ENCODE measurements at places on chromosomes 3 and 15.

DNA sequence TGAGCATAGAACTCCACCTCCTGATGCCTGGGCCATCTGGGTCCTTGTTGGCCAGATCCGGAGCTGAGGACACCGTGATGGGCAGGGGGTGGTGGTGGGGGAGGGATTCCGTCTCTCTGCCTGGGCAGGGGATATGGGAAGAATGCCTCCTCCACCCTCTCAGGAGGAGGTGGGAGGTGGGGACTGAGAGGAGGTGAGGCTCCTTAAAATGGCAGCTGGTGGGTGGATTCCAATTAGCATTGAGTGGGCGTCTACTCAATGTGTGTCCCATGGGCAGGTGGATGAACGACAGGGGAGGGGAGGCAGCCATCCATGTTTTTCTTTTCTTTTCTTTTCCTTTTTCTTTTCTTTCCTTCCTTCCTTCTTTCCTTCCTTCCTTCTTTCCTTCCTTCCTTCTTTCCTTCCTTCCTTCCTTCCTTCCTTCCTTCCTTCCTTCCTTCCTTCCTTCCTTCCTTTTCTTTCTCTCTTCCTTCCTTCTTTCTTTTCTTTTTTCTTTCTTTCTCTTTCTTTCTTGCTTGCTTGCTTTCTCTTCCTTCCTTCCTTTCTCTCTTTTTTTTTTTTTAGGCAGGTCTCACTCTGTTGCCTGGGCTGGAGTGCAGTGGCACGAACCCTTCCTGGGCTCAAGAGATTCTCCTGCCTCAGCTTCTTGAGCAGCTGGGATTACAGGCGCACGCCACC lies 5.0 kb downstream of the SLC28A1 start:
- no peak for DNase-seq

DNA sequence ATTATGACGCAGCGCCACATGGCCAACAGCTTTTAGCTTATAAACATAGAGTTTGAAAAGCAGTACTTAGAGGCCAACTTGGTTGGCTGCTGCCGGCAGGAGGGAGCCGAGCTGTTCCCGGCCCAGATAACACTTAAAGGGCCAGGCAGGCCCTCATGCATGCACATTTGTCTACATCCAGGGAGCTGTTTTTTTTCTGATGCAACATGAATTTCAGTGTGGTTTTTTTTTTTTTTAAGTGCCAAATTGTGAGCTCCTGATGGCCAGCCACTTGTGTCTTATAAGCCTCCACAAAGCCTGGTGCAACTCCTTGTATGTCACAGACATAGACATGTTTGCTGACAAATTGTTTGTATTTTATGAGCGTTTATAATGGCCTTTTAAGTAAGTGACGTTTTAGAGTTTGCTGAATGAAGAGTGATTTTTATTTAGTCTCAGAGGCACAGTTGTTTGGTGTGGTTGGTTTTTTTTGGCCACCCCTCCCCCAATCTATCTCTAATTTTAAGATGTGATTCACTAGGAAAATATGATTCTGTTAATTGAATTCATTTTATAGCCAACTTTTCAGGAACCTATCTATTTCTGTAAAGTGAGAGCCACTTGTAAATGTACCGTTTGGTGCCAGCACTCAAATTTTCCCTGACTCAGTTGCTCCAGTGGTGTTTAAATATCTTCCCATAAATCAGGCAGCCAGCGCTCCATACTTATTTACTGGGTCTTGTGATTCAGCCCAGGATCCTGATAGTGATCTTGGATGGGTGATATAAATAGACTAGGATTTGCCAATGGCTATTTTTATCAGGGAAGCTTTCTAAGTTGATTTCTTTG lies 134.3 kb downstream of the VGLL4 start:
- DNase-seq = no peak

DNA sequence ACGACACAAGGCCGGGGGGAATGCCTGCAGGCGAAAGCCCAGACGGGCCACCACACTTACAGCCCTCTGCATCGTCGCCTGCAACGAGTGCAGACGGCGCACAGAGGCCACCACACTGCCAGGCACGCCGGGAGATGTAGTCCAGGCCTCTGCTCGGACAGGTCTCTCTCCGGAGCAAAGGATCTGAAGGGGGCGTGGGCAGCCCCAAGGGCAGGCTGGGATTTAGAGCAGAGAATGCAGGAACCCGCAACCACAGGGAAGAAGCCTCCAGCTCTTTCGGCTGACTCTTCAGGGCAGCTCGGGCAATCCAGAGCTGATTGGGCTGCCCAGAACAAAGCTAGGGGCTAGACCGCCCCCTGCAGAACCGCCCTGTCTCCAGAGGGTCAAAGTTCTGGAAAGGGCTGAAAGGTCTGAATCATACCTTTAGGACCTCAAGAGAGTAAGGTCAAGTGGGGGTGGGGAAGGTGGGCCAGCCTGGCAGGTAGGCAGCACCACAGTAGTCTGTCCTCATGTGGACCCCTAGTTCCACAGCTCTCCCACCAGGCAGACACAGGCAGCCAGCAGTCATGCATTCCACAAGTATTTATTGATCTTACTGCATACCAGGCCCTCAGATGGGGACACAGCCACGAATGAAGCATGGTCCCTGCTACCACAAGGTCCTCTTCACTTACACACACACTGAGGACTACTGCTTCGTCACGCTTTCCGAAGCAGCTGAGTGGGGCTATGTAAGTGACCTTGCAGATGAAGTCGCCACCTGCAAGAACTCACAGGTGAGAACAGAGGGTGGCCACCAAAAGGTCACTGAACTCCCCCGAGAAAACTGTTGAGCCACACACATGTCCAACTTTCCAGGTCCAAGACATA lies at the start of gene AMT:
Gene AMT (minus strand): TSS at position 95 of the 870 bp plus-strand sequence. CDS start 23 bp downstream, at position 72.
- DNase-seq = no peak

DNA sequence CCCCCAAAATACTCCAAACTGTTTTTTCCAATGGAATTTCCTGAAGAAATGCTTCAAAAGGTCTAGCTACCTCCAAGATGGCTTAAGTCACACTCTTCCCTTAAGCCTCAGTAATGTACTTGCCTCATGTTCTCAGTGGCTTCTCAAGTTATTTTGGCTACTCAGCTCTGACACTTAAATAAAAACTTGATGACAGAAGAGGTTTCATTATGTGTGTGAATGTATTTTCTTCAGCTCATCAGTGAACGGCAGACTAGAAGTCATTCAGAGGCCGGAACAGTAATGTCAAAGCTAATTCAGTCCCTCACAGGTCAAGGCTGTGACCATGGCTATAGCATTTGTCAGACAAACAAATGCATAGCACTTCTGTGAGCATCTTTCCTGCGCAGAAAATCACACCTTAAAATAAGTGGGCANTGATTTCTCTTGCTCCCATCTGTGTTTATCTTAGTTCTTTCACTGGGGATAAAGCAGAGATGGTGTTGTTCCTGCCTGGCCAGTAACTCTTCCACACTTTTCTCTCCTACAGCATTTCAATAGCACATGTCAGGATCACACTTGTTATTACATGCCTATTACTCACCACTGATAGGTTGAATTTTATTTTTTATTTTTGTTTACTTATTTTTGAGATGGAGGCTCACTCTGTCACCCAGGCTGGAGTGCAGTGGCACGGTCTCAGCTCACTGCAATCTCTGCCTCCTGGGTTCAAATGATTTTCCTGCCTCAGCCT lies 68.5 kb upstream of the PLCL2 start:
- no peak for DNase-seq

GRCh38 chr3:194983121-194983520 lies 287.8 kb downstream of the XXYLT1 start:
- no peak for DNase-seq

GRCh38 chr3:53083521-53083920 lies 37.6 kb upstream of the SFMBT1 start:
- no peak for DNase-seq

GRCh38 chr3:56788521-56788920 lies 13.2 kb downstream of the ARHGEF3 start:
- no peak for DNase-seq

GRCh38 chr3:42755681-42756578 lies 17.1 kb downstream of the CCDC13 start:
- no peak for DNase-seq

DNA sequence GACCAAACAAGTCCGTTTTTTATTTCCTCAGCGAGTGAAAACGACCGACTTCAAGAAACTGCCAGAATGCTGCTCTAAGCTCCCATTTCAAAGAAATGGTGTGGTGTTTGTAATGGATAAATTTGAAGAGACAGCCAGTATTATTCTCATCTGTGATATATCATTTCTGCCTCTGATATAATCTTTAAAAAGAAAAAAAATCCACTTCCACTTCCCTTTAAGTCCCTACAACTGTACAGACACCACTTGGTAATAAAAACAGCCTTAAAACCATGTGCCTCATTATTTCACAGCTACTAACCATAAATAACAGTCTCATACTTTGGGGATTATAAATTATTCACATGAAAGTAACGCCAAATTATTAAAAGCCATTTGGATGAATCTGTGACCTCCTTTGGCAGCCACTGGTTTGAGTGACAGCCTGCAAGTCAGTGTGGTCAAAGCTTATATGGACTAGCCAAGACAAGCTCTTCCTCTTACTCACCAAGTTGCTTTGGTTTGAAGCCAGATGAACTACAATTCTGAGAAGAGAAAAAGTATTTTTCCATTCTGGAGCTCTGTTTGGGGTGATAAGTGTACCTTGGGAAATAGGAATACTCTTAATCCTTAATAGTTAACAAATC lies 168.0 kb downstream of the SHOX2 start:
- DNase-seq = no peak

GRCh38 chr15:99412626-99413025 lies 153.2 kb upstream of the MEF2A start:
- no peak for DNase-seq

DNA sequence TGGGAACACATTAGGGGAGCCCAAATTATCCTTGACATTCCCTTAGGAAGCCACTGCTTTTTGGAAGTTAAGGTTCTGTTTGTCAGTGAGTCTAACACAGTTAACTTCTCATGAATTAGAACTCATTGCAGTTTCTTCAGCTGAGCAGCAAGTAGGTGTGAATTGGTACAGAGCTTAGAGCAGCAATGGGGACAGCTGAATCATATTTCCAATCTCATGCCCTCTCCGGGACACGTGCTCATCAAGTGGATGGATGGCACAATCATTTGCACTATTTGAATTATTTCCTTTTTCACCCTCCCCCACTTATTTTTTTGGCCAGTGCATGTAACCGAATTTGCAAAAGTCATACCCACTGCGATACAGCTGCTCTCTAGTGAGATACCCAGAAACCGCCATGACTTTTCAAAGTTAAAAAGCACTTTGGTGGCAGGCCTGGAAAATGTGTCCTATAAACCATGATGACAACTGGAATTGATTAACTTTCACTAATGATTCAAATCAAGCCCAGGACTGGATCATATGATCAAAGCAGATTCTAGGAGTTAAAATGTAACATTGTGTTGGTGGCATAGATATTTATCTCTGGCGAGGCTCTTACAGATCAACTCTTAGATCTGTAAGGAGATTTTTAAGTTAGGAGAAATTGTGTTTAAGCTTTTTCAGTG lies 76.4 kb downstream of the EBLN2 start:
- DNase-seq = no peak

DNA sequence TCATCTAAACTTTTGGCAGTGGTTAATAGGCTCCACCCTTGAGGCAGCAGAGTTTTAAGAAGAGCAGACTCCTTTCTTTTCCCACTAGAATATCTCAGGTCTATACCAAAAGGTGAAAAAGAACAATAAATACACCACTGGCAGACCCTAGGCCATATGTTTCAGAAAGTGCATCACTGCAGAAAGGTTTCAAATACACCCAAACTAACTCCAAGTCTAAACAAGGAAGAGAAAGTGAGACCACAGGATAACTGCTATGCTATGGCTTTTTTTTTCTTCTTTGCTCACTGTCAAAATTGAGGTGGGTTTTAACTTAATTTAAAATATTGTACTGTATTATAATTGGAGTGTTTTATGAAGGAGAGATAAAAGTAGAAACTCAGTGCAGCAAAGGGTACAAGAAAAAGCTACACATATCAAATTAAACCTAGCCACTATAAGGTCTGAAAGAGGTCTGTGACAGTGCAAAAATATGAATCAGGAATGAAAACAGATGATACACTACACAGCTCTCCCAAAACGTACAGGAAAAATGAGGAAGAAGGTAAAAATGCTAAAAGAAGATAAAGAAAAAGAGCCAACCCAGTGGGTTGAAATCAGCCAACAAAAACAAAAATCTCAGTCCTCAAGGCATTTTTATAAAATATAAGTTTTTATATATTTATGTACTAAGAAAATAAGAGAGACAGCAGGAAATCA lies 8.4 kb downstream of the SNX4 start:
- DNase-seq = no peak

DNA sequence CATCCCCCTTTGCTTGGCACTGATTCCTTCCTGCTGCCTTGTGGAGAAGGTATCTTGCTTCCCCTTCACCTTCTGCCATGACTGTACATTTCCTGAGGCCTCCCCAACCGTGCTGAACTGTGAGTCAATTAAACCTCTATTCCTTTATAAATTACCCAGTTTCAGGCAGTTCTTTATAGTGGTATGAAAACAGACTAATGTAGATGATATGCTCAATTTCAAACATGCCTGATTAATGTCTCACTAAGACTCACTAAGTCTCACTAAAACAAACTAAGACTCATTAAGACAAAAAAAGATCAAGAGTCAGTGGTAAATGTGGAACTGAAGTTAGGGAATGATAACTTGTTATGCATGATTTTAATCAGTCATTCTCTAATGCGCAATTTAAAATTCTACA lies 606.6 kb downstream of the RBMS3 start:
- DNase-seq = no peak

DNA sequence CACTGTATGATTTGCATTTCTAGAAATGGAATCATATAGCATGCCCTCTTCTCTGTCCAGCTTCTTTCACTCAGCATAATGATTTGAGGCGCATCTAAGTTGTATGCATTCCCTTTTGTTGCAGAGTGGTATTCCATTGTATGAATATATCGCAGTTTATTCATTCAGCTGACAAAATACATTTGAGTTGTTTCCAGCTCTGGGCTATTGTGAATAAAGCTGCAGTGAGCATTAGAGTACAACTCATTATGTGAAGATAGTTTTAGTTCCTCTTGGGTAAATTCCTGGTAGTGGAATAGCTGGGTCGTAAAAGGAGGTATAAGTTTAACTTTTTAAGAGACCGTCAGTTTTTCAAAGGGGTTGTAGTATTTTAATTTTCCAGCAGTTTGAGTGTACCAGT lies 38.5 kb upstream of the POLR2M start:
- no peak for DNase-seq

DNA sequence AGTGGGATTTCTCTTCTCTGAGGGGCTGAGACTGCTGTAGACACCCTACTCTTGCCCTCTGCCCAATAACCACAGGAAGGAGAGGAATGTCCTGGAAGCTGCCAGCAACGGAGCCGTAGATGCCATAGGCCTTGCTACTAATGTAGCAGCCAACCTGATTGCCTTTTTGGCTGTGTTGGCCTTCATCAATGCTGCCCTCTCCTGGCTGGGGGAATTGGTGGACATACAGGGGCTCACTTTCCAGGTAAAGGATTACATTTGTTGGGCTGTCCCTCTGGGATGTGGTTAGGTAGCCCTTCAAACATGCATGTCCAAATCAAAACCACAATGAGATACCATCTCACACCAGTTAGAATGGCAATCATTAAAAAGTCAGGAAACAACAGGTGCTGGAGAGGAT lies 16.1 kb downstream of the SLC28A2 start:
- no peak for DNase-seq

- DNase-seq = no peak
Observed at GRCh38 chr3:62479326-62479725, 106.0 kb upstream of the FEZF2 start.

GRCh38 chr3:183210862-183211341 lies 42.2 kb upstream of the B3GNT5 start:
- DNase-seq = no peak

GRCh38 chr3:196344663-196345062 lies 6.5 kb upstream of the TM4SF19 start:
- no peak for DNase-seq

All from activated T-cell treated with anti-CD3 and anti-CD28 coated beads for 1 hour (primary cell).